ENCODE measurements at places on chromosomes 7 and 10.

GRCh38 chr10:110739811-110740271 lies 95.7 kb downstream of the RBM20 start:
- no peak for DNase-seq
- H3K27me3 ChIP-seq, result no peaks in the 10 kb centered on the region
- H3K4me1 ChIP-seq, result no peaks in the 10 kb centered on the region
- no peak overlapping the region for H3K27ac ChIP-seq
- H3K36me3 ChIP-seq, result no peaks in the 10 kb centered on the region

GRCh38 chr7:2452074-2452507 lies 24.1 kb downstream of the GRIFIN start:
- H3K4me1 ChIP-seq, result peaks cover 7% of the 10 kb centered on the region
- no peak overlapping the region for H3K4me3 ChIP-seq
- H3K36me3 ChIP-seq, result no peaks in the 10 kb centered on the region
- no peak overlapping the region for H3K27ac ChIP-seq
- H3K27me3 ChIP-seq, result no peaks in the 10 kb centered on the region

DNA sequence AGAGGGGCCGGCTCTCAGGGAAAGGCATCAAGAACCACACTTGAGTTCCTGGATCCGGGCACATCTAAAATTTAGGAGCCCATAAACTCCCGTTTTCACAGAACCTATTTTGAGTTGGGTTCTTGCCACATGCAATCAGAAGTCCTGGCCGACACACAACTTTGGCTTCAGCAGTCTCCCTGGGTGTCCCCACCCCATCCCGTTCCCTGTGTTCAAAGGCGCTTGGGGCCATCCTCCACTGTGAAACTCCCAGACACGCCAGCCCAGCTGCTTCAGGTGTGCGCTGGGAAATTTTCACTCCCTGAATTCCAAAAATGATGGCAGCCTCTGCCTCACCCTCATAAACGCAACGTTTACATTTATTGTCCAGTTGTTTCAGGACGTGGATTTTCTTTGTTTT lies 8.4 kb upstream of the ZFAND2A start:
- DNase-seq, result no peak
- H3K27ac ChIP-seq, result no peak overlapping the region
- no peaks in the 10 kb centered on the region for H3K36me3 ChIP-seq
- H3K4me1 ChIP-seq, result no peaks in the 10 kb centered on the region

- H3K4me1 ChIP-seq, result no peaks in the 10 kb centered on the region
- no peak overlapping the region for H3K27ac ChIP-seq
- no peaks in the 10 kb centered on the region for H3K36me3 ChIP-seq
- H3K27me3 ChIP-seq, result no peaks in the 10 kb centered on the region
- no peak for DNase-seq
Measured at GRCh38 chr7:46544396-46545008, 623.4 kb upstream of the IGFBP3 start.

DNA sequence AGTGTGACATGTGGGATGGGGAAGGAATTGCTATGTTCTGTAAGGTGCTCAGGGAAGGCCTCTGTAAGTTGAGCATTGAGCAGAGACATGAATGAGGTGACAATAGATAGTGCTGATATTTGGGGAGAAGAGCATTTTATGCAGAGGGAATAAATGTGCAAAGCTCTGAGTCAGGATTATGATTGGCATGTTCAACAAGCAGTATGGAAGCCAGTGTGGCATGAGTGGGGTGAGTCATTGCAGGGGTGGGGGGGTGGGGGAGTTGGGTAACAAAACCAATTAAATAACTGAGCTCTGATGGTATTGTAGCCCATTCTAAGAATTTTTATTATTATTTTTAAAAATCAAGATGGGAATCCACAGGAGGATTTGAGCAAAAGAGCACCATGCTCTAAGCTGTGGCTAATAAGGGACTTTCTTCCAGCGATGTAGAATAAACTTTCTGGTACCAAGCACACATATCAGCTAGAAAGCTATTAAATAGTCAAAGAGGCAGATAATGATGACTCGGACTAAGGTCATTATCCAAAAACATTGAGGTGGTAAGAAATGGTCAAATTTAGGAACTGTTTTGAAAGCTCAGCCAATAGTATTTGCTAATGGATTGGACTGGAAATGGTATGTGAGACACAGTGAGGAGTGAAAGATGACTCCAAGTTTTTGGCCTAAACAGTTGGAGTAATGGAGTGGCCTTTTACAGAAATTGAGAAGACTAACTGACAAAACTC lies 96.4 kb downstream of the PRKG1 start:
- H3K4me3 ChIP-seq, result no peak overlapping the region
- peaks cover 13% of the 10 kb centered on the region for H3K4me1 ChIP-seq
- H3K27me3 ChIP-seq, result no peaks in the 10 kb centered on the region

GRCh38 chr10:21721000-21721665 lies 187.1 kb downstream of the MLLT10 start:
- DNase-seq, result no peak
- no peaks in the 10 kb centered on the region for H3K27me3 ChIP-seq
- H3K36me3 ChIP-seq, result no peaks in the 10 kb centered on the region
- no peak overlapping the region for H3K27ac ChIP-seq
- no peak overlapping the region for H3K4me3 ChIP-seq

GRCh38 chr10:98589691-98590090 lies 143.0 kb upstream of the HPS1 start:
- no peaks in the 10 kb centered on the region for H3K4me1 ChIP-seq
- H3K4me3 ChIP-seq, result no peak overlapping the region
- H3K27me3 ChIP-seq, result no peaks in the 10 kb centered on the region
- H3K27ac ChIP-seq, result no peak overlapping the region
- no peak for DNase-seq

GRCh38 chr7:29883462-29884398 lies 77.4 kb downstream of the WIPF3 start:
- H3K36me3 ChIP-seq, result no peaks in the 10 kb centered on the region
- no peak overlapping the region for H3K27ac ChIP-seq
- peak overlapping the region; percentile 51 for H3K4me3 ChIP-seq
- H3K4me1 ChIP-seq, result peaks cover 11% of the 10 kb centered on the region
- DNase-seq, result peak; percentile 78
- H3K27me3 ChIP-seq, result peaks cover 14% of the 10 kb centered on the region

DNA sequence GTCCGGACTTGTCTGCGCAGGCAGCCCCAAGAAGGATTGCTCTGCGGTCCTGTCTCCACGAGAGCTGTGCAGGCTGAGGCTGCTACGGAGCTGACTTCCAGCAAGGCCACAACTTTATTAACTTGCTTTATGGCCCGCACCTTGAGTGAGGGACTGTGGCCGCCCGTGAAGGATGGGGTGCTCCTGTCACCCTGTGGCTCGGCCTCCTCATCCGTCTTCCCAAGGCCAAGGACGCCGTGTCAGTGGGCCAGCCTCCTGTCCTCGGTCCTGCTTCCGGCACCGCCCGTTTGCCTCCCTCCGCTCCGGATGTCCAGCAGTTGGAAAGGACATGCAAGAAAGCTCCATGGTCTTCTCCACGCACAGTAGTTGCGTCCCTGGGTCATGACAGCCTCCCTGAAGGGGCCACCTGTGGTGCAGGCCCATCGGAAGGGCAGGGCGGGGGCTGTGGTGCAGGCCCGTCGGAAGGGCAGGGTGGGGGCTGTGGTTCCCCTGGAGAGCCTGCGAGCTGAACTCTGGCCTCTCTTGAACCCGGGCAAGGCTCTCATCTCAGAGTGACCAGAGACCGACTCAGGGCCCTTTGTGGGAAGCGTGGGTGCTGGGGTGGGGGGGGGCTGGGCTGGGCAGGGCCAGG lies 87.1 kb downstream of the NKX6-2 start:
- DNase-seq, result no peak
- H3K36me3 ChIP-seq, result no peaks in the 10 kb centered on the region
- no peaks in the 10 kb centered on the region for H3K4me1 ChIP-seq
- H3K4me3 ChIP-seq, result no peak overlapping the region

DNA sequence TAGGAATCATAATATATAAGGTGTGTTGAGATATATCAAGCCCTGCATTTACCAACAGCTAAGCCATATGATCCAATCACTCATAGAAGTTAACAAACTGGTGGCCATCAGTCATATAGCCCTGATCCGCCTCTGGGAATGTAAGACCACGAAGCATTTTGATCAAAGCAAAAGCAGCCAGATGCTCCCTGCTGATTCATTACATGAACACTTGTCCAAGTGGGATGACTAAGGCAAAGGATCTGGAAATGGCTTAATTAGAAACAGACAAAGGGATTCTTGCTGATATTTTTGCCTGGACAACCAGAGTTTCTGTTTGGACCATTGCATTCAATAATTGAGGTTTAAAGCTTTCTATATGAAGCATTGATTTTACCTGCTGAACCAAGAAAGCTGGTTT lies 535.5 kb downstream of the GPAM start:
- DNase-seq, result no peak
- no peaks in the 10 kb centered on the region for H3K27me3 ChIP-seq
- no peak overlapping the region for H3K27ac ChIP-seq
- H3K36me3 ChIP-seq, result no peaks in the 10 kb centered on the region
- no peaks in the 10 kb centered on the region for H3K4me1 ChIP-seq

DNA sequence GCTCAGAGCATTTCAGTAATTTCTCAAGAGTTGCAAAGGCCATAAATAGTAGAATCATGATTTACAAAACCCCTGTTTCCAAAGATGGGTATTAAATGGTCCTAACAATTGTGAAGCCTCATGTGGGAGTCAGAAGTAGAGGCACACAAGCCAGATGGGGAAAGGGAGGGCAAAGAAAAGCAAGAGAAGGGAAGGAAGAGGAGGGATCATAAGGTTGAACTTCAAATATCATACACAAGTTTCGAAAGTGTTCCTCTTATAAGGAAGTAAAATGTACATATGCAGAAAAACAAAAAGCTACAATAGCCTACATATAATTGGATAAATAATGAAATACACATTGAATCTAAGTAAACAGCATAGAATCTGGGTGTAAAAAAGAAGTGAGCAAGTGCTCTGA lies 6.0 kb downstream of the LIPN start:
- no peak for DNase-seq
- H3K27me3 ChIP-seq, result no peaks in the 10 kb centered on the region
- H3K27ac ChIP-seq, result no peak overlapping the region
- no peaks in the 10 kb centered on the region for H3K36me3 ChIP-seq
- no peaks in the 10 kb centered on the region for H3K4me1 ChIP-seq
- H3K4me3 ChIP-seq, result no peak overlapping the region

GRCh38 chr10:37754538-37755323 lies 102.7 kb downstream of the ZNF248 start:
- H3K27me3 ChIP-seq, result no peaks in the 10 kb centered on the region
- H3K4me3 ChIP-seq, result no peak overlapping the region
- no peaks in the 10 kb centered on the region for H3K4me1 ChIP-seq
- peak; percentile 45 for DNase-seq

DNA sequence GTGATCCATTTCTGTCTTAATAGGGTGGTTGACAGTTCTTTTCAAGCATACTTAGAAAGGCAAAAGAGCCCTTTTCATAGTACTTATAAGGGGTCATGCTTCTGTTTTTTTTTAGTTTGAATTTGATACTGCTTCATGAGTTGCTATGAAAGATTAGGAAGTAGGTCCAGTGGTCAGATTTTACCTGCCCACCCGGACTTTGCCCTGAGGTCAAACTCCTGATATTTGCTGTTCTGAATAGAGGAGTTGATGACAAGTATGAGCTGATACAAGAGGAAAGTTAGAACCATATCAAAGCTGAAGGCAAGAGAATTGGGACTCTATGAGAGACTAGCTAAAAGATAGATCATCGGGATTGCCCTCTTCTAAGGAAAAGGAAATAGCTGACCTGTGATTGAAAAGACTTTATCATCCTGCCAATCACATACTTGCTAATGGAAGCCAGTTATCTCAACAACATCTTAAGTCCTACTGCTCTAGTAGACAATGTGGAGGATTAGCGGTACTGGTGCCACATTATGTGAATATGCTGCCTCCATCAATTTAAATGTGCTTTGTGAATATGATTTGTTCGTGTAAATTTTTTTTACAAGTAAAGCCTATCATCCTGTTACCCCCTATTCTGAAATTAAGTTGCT lies 37.5 kb upstream of the CYP26C1 start:
- no peak overlapping the region for H3K4me3 ChIP-seq
- no peaks in the 10 kb centered on the region for H3K36me3 ChIP-seq
- no peaks in the 10 kb centered on the region for H3K4me1 ChIP-seq

DNA sequence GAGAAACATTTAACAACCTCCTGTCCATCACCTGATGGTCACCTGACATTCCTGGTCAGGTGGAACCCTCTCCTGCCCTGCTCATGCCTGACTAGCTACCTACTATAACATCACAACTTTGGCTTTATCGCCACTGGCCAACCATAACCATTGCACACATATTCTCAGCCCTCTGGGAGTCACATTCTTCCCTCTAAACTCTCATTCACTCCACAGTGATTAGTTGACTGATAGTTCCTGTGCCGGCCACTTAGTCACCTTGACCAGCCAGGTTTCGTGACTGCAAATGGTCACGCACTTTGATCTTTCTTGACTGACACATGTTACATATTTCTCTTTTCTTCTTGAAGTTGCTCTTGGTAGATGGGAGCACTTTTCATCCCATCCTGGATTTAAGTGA lies 50.1 kb downstream of the GNAI1 start:
- H3K4me3 ChIP-seq, result no peak overlapping the region
- H3K27me3 ChIP-seq, result no peaks in the 10 kb centered on the region
- DNase-seq, result no peak
- H3K27ac ChIP-seq, result no peak overlapping the region
- H3K4me1 ChIP-seq, result peaks cover 47% of the 10 kb centered on the region
- H3K36me3 ChIP-seq, result no peaks in the 10 kb centered on the region

- no peaks in the 10 kb centered on the region for H3K27me3 ChIP-seq
- no peaks in the 10 kb centered on the region for H3K4me1 ChIP-seq
- no peak overlapping the region for H3K4me3 ChIP-seq
Measured at GRCh38 chr7:80785276-80785675, 133.6 kb downstream of the SEMA3C start.

DNA sequence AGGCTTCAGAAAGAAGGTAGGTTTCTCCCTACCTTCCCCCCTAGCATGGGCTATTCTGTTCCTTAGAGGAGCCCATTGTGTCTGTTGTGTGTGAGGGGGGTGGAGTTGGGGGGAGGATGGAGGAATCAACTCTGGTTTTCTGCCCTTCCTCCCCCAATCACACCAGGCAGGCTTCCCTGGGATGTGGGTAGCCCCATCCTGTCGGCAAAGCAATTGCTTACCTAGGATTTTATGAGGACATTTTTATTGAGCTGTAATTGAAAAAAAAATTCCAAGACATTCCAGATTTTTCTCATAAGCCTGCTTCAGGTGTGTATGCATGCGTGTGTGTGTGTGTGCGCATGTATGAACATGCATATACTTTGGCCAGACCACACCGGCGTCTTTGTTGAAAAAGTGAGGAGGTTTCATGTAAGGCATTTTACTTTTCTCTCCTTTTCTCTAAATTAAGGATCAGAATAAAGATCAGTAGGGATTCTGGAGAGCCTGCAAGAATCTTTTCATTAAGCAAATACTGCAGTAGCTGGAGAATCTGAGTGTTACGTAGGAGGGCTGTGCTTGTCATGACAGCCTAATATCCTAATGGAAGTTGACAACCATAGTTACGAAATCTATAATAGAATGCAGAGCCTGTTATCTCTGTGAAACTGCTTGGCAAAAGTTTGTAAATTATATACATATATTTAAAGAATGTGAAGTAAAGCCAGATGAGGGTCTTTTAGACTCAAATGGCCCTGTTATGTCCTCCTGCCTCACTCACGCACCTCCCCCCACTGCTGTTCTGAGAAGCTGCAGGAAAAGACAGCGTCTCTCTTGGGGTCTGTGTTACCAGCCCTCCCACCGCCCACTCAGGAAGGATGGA lies 27.3 kb upstream of the SAMD8 start:
- no peaks in the 10 kb centered on the region for H3K36me3 ChIP-seq
- H3K4me1 ChIP-seq, result peaks cover 40% of the 10 kb centered on the region
- no peak overlapping the region for H3K4me3 ChIP-seq
- H3K27me3 ChIP-seq, result no peaks in the 10 kb centered on the region

GRCh38 chr7:111009526-111010040 lies 81.3 kb upstream of the LRRN3 start:
- no peaks in the 10 kb centered on the region for H3K27me3 ChIP-seq
- no peaks in the 10 kb centered on the region for H3K4me1 ChIP-seq
- no peak overlapping the region for H3K4me3 ChIP-seq

Measured in neural progenitor cell (in vitro differentiated cells).